ENCODE measurements at places on chromosomes 1 and 21.
A peak's percentile ranks its signal among the peaks of the same experiment; 100 is the strongest.

GRCh38 chr1:68217060-68217554, 15.2 kb downstream of the WLS start:
- no peak for DNase-seq

- peak; percentile 77 for DNase-seq
Observed at GRCh38 chr1:173476665-173477285, 360 bp upstream of the PRDX6 start.

- no peak for DNase-seq
Observed at GRCh38 chr1:206790502-206791250, 18.4 kb upstream of the IL10 start.

- DNase-seq: no peak
Observed at GRCh38 chr1:171455967-171456366, 29.4 kb upstream of the PRRC2C start.

DNA sequence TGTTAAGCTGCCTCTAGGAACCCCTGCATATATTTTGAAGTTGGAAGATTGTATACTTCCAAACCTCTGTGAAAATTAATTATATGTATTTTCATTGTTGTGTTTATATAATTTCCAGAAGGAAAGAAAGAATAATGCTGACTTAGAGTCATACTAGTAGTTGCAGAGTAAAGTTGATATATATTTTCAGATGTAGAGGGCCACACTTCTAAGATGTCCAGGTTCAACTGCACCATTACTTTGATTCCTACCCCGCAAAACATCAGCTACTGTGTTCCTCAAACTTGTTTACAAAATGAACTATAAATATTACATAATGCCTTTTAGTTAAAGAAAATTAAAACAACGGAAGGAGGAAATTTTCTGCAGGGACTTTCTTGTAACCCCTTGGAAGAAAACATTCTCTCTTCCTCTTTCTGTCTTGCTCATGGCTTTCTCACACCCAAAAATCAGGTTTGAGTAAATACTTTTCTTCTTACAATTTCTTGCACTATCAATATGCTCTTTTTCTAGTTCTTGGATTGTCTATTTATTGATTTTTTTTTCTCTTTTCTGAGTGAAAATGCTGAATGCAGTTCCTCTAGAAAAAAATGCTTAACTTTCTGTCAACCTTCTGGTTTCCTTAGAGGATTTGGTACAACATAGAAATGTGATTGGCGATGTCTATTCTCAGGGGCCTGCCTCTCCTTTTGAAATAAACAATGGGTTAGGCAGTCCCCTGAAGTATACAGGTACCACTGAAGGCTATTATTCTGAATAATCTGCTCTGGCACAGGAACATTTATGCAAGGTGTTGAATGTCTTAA, 867.8 kb downstream of the TTLL7 start:
- DNase-seq: no peak

DNA sequence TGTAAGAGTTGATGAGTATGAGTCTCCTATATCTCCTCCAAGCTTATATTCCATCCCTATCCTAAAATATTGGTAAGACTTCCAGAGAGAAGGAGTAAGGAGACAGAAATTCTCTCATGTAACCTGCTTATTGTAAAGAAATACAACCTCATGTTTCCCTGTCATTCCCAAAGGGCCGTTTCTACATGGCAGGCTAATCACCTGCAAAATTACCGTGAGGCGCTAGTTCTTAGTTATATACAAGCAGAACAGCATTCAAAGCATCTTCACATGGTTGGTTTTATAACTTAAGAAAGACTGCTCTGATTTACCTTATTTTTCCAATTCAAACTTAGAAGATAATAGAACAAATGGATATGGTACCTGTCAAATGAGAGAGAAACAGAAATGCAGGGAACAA, 42.9 kb downstream of the DAB1 start:
- no peak for DNase-seq

DNA sequence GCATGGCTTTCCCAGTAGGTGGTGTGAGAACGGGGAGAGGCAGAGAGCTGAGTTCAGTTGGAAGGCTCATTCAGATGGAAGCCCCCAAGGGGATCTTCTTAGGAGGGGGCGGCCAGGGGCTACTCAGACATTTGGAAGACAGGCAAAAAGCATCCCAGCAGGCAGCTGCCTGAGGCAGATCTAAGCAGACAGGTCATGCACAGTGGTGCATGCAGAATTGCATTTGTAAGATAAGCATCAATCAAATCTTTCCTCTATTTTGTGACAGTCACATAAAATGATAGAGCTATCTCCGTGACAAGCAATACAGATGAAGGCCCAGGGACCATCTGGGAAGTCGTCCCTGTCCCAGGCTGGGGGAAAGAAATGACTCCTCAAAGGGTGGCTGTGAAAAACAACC, 3.8 kb downstream of the RAB3B start:
- no peak for DNase-seq

GRCh38 chr1:109824349-109825115, 60.8 kb upstream of the EPS8L3 start:
- DNase-seq: no peak

DNA sequence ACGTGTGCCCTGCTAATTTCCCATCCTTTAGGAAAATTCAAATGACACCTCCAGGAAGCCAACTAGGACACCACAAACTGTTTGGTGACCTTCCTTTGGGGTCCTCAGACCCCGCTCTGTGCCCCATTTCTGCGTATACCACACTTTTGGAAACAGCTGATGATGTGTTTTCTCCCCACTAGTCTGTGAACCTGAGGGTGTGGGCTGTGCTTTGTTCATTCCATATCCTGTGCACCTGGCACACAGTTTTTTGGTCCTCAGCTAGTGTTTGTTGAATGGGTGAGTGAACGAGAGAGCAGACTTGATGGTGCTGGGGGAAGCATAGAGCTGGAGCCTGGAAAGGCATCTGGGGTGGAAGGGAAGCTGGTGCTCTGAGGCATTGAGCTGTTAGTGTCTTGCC, 48.6 kb downstream of the RPS6KA1 start:
- DNase-seq: no peak

DNA sequence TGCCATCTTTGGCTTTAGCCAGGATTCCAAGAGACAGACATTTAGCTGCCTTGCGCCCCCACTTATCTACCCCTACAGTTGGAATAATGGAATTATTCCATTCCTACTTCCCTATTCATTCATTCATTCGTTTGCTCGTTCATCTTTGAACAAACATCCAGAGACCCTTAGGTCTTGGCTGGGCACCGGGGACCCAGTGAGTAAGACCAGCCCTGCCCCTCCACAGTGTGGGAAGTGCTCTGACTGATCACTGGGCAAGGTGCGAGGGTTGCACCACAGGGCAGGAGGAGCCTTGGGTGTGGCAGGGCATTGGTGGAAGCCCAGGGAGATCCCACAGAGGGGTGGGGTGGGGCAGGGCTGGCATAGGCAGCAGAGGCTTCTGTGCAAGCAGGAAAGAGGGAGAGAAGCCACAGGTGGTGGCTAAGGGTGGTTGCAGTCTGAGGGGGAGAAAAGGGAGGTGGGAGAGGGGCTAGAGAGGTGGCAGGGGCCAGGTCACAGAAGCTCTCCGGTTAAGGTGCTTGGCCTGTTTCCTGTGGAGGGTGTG, 35.0 kb upstream of the TMEM61 start:
- no peak for DNase-seq

- no peak for DNase-seq
Observed at GRCh38 chr1:185560760-185561159, 173.4 kb upstream of the HMCN1 start.

All from bone marrow (tissue), 2 donors.